ENCODE measurements at places on chromosomes 1 and 21. TPM values are rescaled to one million over a fixed set of nuclear protein-coding genes. Genes with fewer than 3 reads are reported as not detected.

Gene RGS2
- total RNA-seq, result 18.2 TPM

Gene S100A1
- total RNA-seq, result 0.17 TPM

Gene BRDT
- not detected for total RNA-seq

Gene S100A16
- total RNA-seq, result 121 TPM

Gene LCE3D
- total RNA-seq, result not detected

Gene DAB1
- total RNA-seq, result 0.17 TPM

Gene DENND2C
- 1.3 TPM for total RNA-seq

Gene FOXO6
- total RNA-seq, result under 0.01 TPM

Gene CASQ2
- total RNA-seq, result not detected

Gene TTC39A
- total RNA-seq, result 0.51 TPM

Gene ANGPTL3
- total RNA-seq, result not detected

Gene LRRC7
- total RNA-seq, result not detected

Gene RPL5
- total RNA-seq, result 2,039 TPM

Gene SMPDL3B
- total RNA-seq, result 0.26 TPM
